ENCODE measurements at places on chromosomes 3 and 15.

DNA sequence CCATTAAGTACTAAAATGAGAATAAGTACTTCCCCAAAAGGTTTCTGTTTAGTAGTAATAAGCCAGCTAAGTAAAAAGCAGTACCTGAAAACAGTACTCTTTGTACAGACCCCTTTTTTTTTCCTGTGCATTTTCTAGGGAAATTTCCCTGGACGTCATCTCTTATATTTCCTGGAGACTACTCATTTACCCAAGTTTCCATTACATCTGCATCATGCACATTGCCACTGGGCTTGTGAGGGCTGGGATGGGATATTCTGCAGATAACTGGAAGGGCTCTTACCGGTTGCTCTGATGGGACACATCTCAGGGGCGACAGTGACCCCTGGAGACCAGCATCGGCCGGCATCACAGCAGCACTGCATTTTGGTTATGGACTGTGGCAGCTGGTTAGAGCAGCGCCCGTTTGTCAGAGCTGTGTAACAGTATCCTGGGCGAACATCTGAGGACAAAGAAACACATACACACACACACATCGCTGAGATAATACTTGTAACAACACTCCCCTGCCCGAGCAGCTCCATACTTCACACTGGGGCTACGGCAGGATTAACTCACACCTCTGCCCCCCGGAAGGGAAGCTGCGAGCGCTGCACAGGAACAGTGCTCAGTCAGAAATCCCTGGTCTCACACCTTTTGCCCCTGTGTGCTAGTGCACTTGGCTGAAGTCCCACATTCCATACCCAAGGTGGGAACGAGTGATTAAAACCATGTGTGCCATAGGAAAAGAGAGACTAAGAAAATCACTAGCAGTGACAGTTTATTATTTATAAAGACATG, 124.9 kb downstream of the FBN1 start:
- DNase-seq = no peak

- DNase-seq = no peak
Measured at GRCh38 chr3:59817511-59817910, 767.7 kb upstream of the CFAP20DC start.

GRCh38 chr15:71800190-71800589, 10.2 kb upstream of the NR2E3 start:
- DNase-seq = no peak

DNA sequence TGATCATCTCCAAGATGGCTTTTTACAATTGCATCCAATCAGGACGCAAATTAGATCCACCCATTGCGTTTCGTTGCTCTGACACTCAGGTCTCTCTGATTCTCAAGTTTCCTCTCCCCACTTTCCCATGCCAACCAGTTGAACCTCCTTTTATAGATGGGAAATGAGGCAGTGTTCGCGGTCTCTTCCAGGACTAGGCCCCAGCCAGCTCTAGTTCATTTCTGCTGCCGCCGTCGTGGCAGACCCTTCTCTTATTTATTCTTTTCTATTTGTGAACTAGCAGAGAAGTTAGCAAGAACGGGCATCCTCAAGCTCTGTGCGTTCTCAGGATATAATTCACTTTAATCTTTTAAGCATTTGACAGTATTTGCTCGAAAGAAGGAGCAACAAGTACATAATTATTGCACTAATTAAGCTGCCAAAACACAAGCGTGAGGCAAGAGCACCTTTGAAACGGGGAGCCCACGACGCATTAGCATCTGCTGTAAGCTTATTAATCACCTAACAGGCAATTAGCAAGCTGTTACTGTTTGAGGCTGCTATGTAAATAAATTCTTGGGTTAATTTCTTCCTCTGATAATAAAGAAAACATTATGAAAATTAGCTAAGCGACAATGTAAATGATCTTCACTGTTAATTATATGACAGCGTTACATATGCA, 246.4 kb upstream of the TLE3 start:
- no peak for DNase-seq

- no peak for DNase-seq
Measured at GRCh38 chr15:78216276-78217104, 17.9 kb downstream of the ACSBG1 start.

- DNase-seq = peak; percentile 31
Measured at GRCh38 chr3:27632431-27633223, 89.5 kb downstream of the EOMES start.

DNA sequence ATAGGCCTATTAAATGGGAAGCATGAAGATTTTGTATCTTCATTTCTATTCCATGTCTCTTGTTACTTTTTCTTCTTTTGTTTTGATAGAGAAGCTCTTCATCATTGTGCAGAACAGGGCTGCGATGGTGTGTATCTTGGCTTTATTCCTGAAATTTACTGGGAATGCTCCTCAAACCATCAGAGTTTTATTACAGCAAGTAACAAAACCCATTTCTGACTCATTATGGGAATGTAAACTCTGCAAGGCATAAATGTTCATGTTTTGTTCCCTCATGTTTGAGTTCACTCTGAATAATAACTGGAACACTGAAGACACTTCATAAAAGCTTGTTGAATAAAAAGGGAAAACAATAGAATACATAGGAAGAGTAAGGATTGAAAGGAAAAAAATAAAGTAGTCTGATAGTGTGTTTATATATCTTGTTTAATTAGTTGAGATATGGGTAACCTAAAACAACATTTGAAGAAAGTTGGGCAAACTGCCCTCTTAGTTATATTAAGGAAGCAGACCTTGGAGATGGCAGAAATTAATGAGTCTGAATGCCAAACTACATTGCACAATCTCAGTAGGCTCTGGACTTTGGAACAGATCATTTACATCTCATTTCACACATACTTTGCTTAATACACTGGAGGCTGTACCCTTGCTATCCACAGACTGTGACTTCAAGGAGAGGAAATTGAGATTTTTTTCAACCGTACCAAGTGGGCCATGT, 521.5 kb downstream of the GRM7 start:
- no peak for DNase-seq

DNA sequence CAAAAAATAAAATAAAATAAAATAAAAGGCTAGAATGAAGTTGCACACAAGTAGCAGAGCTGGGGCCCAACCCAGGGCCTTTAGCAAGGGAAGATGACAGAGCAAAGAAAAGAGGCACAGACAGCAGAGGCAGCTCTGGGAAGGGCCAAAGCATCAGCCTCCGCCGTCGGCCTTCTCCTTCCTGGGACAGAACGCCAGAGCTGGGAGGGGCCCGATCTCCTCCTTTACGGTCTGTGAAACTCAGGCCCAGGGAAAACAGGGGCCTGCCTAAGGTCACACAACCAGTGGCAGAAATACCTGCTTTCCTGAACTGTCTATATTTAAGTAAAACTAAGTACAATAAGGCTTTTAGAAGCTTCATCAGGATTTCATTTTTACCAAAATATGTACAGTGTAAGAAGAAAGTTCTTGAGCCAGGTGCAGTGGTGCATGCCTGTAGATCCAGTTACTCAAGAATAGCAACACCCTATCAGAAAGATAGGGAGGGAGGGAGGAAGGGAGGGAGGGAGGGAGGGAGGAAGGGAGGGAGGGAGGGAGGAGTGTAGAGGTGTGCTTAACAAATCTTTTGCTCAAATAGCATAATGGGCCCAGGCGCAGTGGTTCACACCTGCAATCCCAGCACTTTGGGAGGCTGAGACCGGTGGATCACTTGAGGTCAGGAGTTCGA, 43.0 kb upstream of the MUC4 start:
- DNase-seq = no peak

GRCh38 chr3:35705904-35706303, 66.6 kb downstream of the ARPP21 start:
- no peak for DNase-seq

- no peak for DNase-seq
Measured at GRCh38 chr3:141537856-141538255, 51.0 kb downstream of the RASA2 start.

DNA sequence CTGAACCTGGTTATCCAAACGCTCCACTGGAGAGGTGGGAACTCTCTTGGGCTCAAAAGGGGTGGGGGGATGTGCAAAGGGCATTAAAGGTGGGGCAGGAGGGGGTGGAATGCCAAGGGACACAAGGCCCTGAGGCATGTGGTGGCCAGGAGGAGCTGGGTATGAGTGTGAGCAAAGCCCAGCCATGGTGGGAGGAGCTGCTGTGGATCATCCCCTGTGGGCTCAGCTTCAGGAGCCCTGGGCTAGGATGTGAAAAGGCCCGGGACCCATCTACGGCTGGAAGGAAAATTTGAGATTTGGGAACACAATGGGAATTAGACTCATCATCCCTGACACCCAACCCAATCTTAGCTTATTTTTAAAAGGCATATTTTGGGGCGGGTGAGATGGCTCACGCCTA, 33.3 kb downstream of the MGLL start:
- DNase-seq = no peak

DNA sequence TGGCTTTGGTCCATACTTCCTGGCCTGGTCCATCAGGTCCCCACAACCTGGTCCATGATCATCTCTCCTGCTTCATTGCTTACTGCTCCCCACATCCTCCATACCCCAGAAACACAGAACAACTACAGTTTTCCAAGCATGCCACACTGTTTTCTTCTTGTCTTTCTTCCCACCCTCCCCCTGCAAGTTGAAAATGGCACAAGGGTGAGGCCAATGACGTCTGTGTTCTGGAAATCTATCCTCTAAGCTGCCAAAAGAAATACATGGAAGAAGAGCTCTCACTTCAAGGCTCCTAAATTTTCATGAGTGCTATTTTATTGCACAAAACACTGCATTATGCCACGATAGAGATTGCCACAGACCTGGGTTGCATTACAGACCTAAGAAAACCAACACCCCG, 404.4 kb downstream of the VPS13C start:
- DNase-seq = no peak

DNA sequence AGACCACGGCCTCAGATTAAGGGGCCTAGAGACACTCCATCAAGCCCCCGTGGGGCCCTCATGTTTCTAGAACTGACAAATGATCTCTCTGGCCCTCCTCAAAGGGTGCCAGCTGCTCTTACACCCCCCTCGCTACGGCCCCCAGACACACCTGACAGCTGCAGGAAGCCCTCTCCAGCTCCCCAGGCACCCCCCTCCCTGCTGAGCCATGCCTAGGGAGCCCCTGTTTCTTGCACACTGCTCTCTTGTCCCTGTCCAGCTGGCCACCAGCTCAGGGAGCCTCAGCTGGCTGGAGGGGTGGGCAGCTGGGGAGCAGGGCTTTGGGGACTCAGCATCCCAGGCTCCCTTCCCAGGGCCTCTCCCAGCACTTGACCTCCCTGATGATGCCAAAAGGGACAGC, 14.8 kb downstream of the TNK2 start:
- no peak for DNase-seq
